ENCODE measurements at places on chromosomes 1 and 21. TPM values are rescaled to one million over a fixed set of nuclear protein-coding genes. Genes with fewer than 3 reads are reported as not detected.

- peak; percentile 74 for DNase-seq
Observed at GRCh38 chr21:26844258-26845065, 747 bp downstream of the ADAMTS1 start.

DNA sequence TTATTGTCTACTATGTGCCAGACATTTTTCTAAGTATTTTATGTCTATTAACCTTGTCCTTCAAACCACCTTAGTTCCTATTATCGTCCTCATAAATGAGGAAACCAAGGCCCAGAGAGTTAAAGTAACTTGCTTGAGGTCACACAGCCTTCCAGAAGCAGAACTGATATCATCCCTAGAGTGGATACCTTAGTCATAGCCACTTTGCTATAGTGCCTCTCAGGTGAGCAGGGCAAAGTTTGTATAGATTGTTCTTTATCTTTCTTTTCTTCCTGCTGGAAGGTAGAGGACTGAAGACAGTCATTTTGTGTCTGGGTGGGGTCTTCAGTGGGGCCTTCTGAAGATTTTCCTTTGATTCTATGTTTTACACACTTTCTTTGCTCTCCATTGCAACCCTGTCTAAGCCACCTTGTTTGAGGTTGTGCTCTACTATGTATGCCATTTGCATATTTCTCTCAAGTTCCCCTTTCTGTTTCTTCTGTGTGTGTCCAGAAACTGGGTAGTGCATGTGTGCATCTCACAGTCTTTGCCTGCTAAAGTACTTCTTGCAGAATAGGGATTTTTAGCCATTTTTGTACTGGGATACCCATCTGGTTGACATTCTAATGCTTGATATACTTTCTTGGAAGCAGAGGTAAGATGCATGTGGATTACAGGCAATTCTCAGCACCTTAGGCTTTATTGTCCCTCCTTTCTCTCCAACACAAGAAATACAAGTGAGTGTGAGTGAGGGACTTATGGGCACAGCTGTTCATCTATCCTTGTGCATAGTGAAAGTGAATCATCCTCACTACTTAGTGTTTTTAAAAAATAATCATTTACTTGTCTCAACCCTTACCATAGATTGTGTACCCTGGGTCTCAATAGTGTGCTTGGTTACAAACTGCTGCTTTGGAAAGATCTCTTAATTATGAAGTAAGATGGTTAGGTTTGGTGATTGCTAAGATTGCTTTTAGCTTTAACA is 207.6 kb upstream of the HMCN1 start:
- no peak for DNase-seq

- no peak for DNase-seq
Observed at GRCh38 chr1:18041685-18042355, 65.8 kb upstream of the IGSF21 start.

DNA sequence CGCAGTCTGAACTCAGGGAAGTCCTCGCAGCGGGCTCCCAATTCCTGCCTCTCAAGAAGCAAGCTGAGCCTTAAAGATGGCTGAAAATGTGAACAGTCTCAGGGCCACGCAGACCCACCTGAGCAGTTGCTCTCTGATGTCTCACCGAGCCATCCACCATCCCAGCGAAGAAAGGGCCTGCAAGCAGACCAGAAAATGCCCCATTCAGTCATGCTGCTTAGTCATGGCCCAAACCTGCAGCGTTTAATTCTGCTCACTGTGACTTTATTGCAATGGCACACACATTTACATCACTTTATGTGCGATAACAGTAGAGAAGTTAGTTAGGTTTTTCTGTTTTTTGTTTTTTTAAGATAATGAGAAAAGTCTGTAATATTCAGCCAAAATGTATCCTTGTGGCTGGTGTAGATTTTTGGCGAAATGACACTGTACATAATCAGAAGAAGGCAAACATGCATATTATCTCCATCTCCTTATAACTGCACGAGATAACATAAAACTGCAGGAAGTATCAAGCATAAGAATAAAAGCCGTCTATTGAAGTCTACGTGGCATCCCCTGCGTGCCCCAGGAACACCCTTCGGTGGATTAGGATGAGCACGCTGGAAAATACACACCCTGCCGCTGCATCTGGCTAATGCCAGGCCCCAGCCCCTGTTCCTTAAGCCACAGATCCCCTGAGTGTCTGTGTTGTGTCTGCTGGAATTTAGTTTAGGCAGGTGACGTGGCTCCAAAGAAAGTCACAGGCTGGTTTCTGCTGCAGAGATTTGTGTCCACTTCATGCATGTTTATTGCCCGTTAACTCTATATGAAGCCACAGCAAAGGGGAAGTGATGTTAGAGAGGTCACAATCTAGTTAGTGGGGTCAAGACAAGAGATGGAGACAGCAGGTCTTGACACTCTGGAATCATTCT is 119.8 kb upstream of the IRF2BP2 start:
- DNase-seq = no peak

DNA sequence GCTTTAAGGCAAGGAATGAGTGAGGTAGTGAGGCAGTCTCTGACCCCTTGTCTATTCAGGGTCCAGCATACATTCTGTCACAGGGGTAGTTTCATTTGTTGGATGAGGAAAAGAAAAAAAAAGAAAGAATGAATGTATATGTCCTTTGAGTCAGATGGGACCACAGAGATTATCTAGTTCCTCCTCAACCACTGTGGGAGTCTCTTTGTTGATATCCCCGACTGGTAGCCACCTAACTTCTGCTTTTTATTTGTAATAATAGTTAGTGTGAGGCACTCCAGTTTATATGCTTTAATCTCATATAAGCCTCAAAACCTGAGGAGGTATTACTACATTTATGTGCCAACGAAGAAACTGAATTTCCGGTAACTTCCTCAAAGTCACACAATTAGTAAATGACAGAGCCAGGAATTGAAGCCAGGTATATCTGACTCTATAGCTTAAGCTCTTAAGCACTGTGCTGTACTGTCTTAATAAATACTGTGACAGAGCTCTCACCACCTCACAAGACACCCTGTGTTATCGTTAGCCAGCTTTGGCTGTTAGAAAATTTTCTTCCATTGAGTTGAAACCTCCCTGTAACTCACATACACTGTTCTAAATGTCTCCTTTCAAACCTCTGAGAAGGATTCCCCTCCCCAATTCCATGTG is 82.2 kb downstream of the MDM4 start:
- no peak for DNase-seq

C2CD4D gene
- total RNA-seq = 0.29 TPM

LCE1A gene
- total RNA-seq = not detected

DNA sequence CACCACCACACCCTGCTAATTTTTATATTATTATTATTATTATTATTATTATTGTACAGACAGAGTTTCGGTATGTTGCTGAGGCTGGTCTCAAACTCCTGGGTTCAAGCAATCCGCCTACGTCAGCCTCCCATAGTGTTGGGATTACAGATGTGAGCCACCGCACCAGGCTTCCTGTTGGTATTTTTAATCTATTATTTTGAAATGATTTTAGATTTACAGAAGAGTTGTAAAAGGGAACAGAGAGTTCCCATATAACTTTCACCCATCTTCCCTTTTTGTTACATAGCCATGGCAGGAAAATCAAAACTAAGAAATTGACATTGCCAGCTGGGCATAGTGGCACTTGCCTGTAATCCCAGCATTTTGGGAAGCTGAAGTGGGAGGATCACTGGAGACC is 42.9 kb upstream of the CITED4 start:
- no peak for DNase-seq

LYST gene
- 78.4 TPM for total RNA-seq

GRCh38 chr1:165696625-165697100 is 1.7 kb downstream of the ALDH9A1 start:
- DNase-seq = no peak

GJB4 gene
- total RNA-seq = not detected

CR1L gene
- total RNA-seq = not detected

DNA sequence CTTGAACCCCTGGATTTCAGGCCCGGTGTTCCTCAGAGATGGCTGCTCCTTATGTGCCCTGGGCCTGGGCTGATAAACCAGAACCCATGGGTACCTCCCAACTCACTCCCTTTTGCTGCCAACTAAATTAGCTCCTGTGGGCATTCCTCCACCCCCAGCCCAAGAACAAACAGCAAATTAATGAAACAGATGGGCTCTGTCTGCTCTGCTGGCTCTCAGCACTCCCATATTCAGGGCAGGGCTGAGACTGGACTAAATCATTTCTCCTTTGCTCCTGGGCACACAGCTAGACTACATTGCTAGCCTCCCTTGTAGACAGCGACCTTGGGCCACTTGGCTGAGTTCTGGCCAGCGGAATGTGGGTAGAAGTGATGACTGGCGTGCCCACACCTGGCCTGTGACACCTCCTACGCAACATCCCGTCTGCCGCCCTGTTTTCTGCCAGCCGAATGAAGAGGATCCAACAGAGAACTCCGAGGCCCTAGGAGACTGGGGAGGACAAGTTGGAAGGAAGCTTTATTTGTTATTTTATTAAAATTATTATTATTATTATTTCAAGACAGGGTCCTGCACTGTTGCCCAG is 101.9 kb upstream of the DISP3 start:
- no peak for DNase-seq

DNA sequence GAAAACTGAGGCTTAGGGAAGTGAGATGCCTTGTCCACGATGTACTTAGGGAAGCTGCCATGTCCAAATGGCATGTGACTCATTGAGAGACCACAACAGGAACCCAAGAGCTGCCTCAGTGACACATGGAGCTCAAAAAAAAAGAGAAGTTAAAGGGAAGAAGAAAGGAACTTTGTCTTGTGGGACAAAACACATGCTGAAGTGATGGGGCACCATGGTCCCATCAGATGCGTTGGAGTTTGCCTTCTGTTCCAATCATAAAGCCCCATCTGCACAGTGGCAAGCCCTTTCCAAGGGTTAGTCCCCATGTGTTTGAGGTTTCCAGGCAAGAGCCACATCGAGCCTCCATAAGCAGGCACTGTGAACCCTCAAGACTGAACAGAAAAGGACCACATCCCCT is 8.0 kb downstream of the MED8 start:
- no peak for DNase-seq

DNA sequence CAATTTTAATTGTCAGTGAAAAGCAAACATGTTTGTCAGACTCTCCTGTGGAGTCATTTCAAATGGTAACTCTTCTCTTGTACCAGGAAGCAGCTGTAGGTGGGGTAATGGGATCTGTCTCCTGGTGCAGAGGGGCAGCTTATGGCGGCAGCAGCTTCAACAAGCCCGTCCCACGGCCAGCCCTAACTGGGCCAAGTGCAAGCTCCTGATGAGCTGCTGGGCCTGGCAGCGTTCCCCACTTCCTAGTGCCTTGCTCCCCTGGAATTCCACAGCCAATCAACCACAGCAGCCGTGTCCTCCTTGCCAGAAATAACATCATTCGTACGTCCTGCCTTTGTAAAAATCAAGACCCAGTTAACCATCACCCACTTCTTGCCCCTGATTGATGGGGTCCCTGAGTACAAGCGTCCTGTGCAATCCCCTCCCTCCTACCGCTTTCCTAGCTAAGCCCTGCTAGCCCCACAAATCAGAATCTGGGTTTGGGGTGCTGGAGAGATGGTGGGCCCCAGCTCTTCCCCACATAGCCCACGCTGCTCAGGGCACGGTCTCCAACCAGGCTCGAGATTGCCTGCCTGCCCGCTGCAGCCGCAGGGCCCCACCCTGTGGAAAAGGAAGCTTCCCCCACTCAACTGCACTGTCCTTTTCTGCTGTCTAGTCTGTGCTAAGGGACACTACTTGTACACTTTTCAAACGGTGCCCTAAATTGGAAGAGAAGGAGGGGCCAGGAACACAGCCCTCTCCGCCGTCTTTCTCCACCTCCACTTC is 61.2 kb downstream of the TOR1AIP2 start:
- DNase-seq = no peak

DNA sequence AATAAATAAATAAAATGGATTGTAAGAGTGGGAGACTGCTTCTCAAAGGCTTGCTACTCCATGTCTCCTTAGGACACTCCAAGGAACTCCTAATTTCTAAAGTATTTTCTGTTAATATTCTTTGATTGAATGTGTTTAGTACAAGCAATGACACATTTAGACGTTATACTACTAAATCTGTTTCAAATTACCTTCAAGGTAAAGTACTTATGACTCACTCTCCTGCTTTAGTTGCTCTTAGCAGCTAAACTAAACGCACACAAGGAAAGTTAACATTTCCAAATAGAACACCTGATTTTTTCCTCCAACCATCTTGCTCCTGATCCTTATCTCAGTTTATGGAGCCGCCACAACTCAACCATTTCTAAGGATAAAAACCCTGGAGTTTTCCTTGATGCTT is 969.8 kb upstream of the ADGRL4 start:
- DNase-seq = no peak
